ENCODE measurements at places on chromosomes 11 and 22. TPM values are rescaled to one million over a fixed set of nuclear protein-coding genes. Genes with fewer than 3 reads are reported as not detected.

Gene APOC3
- total RNA-seq: not detected

Gene CNIH2
- 1.3 TPM for total RNA-seq

Gene TMEM86A
- total RNA-seq: 7.0 TPM

Gene GGTLC3
- total RNA-seq: not detected

Gene MRPL40
- total RNA-seq: 18.7 TPM

Gene FAU
- 722 TPM for total RNA-seq

Gene OR2AG2
- not detected for total RNA-seq

Gene DEUP1
- not detected for total RNA-seq

Gene MAPK8IP1
- total RNA-seq: 285 TPM

Gene BIRC3
- 22.3 TPM for total RNA-seq

Gene TPH1
- total RNA-seq: 0.89 TPM

Gene CCDC81
- 1.7 TPM for total RNA-seq

Gene PANX3
- total RNA-seq: not detected

Gene PRODH
- total RNA-seq: 23.5 TPM

DNA sequence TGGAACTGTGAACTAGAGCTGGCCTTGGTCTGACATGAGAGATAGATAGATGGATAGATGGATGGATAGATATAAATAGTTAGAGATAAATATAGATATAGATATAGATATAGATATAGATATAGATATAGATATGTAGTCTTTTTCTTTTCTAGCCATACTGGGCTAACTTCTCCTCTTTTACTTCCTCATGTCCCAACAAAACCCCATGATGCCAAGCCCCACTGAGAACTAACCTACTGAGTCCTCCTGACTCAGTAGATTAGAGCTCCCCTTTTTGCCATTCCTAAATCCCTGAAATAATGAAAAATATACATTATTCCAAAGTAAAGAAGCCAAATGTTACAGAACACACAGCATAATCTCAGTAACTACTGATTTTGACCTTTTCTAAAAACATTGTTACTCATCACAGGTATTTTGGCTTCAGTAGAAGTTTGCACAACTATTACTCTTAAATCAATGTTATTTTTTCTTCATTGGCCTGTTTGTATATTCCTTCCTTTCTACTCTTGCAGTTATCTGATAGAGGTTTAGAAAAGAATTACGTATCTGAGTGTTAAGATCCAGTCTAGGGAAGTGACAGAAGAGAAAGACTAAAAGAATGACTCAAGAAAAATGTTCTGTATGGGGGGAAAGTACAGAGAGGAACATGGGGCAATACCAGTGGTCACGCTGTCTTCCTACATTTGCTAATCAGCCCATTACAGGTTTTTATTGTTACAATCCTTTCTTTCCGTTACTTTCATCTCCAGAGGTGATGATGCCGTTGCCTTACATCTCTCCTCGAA lies 6.0 kb upstream of the OR10D3 start:
- no peak for DNase-seq

GRCh38 chr11:75532200-75533048 lies 6.7 kb upstream of the GDPD5 start:
- DNase-seq: peak; percentile 85

DNA sequence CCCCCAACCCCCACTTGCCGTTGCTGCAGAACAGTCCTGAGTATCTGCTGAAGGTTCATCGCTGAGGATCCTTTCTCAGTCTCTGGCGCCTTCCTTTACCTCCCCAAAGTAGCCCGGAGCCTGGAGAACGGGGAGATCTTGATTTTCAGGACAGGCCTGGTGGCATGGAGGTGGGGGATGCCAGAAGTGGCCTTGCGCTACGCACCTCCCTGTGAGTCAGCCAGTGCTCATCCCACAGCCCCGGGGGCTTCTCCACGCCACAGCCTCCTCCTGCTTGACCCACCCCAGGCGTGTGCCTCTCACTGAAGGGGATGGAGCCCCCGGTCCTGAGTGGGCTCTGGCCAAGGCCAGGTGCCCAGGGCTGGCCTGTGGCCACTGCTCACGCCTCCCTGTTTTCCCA lies 339.6 kb downstream of the TBC1D22A start:
- DNase-seq: no peak

DNA sequence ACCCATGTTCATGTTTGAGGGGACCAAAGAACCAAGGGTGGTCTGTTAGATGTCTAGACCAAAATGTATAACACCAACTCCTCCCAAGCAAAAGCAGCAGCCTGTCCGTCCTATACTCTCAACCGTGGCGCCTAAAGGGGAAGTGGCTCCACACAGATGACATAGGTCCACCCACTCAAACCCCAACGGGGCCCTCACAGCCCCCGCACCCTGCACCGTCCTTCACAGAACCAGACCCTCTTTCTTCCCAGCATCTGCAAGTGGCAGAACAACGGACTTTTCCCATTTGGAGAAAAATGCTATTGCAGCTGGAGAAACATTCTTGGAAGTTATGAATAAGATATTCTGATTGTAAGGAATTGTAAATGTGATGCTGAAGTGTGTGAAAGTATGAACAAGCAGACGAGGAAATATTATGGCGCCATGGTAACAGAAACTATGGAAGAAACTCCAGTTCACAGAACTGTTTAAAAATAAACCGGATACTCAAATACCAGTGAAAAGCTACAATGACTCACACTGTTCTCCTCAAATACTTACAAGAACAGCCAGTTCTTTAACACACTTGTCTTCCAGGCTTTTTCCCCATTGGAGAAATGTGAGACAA lies 76.5 kb upstream of the ARFGAP3 start:
- DNase-seq: no peak

DNA sequence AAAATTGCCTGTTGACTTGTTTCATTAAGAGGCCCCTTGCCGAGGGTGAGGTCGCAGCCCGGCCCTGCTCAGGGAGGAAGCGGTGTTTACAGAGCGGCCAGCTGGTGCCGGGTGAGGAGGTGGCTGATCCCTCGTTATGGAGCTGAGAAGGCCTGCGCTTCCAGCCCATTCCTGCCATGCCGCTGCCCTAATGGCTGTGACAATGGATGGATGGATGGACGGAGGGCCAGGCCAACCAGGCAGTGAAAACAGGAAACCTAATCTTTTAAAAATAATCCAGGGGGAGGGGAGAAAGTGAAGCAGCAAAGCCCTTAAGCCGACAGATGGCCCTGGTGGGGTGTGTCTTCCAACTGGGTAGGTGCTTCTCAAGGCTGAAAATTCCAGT lies 38.5 kb downstream of the BCR start:
- no peak for DNase-seq

DNA sequence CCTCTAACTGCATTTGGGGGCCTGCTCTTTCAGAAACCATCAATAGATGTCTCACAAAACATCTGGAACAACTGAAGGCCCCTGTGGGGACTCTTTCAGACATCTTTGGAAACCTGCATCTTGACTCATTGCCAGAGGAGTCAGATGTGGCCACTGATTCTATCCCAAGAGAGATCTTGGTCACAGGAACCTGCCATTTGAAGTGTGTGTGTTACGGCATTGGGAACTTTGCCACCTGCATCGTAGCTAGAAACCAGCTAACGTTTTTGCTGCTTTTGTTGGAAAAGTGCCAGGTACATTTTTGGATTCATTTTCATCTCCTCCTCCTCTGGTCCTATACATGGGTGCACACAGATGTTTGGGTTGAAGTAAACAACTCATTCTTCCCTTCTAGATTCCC lies 4.3 kb downstream of the SRRD start:
- no peak for DNase-seq

- DNase-seq: no peak
Measured at GRCh38 chr11:48123254-48123875, 93.2 kb upstream of the OR4B1 start.

- no peak for DNase-seq
Measured at GRCh38 chr11:121318848-121319834, 26.6 kb downstream of the SC5D start.

DNA sequence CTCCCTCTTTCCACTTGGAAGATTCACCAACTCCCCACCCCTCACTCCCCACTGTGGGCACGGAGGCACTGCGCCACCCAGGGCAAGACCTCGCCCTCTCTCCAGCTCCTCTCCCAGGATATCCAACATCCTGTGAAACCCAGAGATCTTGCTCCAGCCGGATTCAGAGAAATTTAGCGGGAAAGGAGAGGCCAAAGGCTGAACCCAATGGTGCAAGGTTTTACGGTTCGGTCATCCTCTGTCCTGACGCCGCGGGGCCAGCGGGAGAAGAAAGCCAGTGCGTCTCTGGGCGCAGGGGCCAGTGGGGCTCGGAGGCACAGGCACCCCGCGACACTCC lies 397 bp upstream of the CD44 start:
- no peak for DNase-seq

GRCh38 chr11:67165623-67166022 lies 46.6 kb downstream of the KDM2A start:
- DNase-seq: no peak

DNA sequence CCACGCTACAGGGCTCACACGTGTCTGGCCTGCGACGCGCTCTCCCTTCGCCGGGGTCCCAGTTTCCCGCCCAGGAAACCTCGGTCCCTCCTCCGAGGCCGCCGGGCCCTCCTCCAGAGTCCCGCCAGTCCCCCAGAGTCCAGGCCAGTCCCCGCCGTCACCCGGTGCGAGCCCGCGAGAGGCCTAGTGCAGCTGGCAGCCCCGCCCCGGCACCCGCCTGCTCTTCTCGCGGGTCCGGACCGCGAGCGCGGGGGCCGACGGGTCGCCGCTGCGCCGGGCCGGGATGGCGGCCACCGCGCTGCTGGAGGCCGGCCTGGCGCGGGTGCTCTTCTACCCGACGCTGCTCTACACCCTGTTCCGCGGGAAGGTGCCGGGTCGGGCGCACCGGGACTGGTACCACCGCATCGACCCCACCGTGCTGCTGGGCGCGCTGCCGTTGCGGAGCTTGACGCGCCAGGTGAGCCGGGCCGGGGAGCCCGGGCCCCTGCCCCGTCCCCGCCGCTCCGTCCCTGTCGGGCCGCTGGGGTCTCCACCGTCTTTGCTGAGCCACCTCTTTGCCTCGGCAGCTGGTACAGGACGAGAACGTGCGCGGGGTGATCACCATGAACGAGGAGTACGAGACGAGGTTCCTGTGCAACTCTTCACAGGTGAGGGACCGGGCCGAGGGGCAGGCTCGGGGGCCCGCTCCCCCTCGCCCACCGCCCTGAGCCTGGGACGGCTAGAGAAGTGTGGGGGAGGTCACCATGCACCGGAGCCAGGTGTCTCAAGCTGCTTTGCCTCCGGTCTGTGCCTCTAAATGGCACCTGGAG lies at the start of gene PTPMT1:
PTPMT1 (plus strand) TSS at position 260 of the 809 bp plus-strand sequence; CDS start at position 284, 24 bp downstream.
- peak; percentile 80 for DNase-seq

DNA sequence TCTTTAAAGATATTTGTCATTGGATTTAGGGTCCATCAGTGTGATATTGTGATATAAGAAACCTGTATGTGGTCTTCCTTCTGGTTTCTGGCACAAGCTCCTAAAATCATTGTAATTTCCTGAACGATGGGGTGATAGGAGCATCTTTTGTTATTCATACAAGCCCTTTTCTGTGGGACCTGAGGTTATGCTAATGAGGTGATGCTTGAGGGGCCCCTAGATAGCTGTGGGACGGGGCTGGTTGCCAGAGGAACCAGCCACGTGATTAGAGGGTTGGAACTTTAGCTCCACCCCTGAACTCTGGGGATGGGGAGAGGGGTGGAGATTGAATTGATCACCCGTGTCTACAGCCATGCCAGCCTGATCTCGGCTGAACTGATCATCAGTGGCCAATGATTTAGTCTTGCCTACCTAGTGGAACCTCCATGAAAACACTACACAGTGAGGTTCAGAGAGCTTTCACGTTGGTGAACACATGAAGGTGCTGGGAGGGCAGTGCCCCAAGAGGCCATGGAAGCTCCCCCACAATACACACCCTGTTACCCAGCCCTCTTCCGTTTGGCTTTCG lies 62.8 kb downstream of the BCR start:
- no peak for DNase-seq

GRCh38 chr11:33949252-33949913 lies 57.5 kb upstream of the LMO2 start:
- DNase-seq: no peak

DNA sequence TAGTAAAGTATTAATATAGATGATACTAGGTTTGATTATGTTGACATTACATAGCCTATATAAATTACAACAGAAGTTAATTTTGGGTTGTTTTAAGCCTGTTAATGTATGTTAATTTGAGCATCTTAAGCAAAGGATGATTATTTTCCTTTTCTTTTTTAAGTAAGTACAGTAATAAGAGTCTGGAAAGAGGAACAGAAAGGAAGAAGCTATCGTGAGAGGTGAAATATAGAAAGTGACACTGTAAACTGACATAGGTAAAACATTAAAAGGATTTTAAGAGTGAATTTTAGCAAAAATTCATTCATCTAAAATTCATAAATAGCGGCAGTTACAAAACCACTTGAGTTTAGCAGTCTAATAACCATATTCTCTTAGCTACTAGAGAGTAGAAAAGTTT lies 45.5 kb downstream of the FAR1 start:
- DNase-seq: no peak

DNA sequence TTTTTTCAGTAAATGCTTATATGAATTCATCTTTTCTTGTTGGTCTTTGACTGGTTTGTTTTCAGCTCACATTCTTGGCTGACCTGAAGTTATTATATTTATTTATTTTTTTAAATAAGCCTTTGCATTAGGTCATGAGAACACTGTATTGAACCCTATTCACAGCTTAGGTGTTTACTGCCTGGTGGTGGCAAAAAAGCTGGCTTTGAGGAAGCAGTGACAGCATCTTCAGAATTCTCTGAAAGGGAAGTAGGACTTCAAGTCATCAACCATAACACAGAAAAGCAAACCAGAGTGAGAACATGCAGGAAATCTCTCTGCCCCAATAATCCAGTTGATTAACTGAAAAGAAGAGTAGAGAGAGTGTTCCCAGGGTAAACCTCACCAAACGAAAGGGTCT lies 30.3 kb upstream of the MMP13 start:
- DNase-seq: no peak

DNA sequence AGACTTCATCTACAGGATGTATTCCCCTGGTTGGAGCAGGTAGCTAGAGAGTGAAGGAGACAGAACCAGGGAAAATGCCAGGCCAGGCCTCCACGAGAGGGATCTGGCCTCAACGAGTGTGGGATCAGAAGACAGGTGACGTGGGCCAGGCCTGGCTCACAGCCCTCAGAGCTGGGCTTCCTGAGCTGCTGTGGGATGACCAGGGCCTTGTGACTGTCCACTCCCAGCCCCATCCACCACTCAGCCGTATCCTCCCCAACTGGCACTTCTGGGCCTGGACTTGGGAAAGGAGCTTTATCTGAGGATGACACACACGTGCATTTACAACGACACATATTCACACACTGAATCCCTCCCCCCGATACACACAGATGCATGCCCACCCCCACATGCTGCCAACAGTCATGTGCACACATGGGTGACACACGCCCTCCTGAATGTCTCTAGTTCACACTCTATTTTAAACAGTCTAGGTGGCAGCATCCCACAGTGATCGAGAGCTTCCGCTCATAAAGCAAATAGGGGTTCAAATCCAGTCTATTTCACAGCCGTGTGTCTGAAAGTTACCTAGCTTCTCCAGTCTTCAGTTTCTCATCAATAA lies 93.1 kb downstream of the TP53I11 start:
- DNase-seq: no peak

GRCh38 chr11:11983427-11983826 lies 25.0 kb downstream of the DKK3 start:
- no peak for DNase-seq

- DNase-seq: no peak
Measured at GRCh38 chr11:58880166-58880565, 35.7 kb upstream of the GLYATL2 start.

Measured in sciatic nerve (tissue), 2 donors.